ENCODE measurements at places on chromosomes 7 and 10.

- no peak for DNase-seq
Observed at GRCh38 chr7:36765605-36766004, 41.3 kb upstream of the AOAH start.

GRCh38 chr10:78255214-78255613 lies 221.6 kb downstream of the RPS24 start:
- no peak for DNase-seq

DNA sequence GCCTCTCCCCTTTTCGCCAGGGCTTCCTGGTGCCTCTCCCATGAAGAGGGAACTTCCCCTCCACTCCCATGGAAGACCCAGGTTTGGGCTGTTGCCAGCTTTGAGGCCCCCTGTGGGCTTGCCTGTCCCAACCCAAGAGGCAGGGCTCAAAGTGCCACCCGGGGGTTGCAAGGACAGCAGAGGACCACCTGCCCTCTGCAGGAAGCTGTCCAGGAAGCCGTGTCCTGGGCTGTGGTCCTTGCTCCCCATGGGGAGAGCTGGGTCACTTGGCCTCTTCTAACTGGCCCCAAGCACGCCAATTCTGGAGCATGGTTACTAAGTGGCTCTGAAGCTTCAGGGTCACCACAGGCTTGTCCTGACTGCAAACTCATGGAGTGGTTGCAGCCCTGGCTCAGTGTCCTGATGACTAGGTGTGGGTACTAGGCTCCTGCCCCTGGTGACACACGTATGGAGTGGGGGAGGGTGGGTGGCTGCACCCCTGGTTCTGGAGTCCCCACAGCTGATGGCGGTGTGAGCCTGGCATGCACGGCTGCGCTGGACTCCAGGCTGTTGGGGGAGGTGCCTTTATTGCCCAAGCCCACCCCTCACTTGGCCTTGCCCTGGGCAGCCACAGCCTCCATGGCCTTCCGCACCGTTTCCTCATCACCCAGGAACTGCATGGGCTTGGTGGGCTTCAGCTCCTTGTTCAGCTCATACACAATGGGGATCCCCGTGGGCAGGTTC lies 3.0 kb downstream of the PGAM2 start:
- no peak for DNase-seq

DNA sequence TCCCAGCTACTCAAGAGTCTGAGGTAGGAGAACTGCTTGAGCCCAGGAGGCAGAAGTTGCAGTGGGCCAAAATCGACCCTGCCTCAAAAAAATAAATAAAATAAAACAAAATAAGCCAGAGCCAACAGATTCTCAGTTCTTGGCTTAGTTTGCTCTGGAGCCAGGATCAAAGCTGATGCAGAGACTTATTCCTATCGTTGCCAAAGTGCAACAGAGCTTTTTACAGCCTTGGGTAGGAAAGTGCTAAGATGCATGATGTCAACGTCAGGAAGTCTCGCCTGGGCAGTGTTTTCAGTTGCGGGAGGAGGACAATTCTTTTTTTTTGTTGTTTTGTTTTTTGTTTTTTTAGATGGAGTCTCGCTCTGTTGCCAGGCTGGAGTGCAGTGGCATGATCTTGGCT lies 43.8 kb upstream of the CYTH3 start:
- DNase-seq, result no peak

GRCh38 chr7:105216786-105217185 lies 171.9 kb downstream of the SRPK2 start:
- DNase-seq, result no peak

- no peak for DNase-seq
Observed at GRCh38 chr10:84613336-84614021, 285.1 kb downstream of the CCSER2 start.

DNA sequence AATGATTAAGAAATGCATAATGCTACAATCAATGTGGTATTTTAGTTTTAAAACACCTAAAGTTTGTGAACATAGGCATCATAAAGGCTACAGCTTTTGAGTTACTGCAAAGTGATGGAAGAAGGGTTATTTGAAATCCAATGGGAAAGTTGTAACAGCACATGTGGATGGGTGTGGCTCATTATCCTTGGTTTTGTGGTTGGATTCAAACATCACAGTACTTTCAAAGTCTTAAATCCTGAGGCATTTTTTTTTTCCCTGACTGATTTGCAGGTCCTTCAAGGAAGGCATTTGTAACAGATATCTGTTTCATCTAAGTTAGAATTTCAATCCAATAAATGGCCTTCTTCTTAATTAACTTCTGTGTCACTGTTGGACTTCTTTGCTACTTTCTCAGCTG lies 9.8 kb upstream of the SHTN1 start:
- DNase-seq, result no peak

- no peak for DNase-seq
Observed at GRCh38 chr10:71229726-71230655, 17.6 kb downstream of the UNC5B start.

- no peak for DNase-seq
Observed at GRCh38 chr7:89605362-89605761, 548.9 kb upstream of the STEAP1 start.

DNA sequence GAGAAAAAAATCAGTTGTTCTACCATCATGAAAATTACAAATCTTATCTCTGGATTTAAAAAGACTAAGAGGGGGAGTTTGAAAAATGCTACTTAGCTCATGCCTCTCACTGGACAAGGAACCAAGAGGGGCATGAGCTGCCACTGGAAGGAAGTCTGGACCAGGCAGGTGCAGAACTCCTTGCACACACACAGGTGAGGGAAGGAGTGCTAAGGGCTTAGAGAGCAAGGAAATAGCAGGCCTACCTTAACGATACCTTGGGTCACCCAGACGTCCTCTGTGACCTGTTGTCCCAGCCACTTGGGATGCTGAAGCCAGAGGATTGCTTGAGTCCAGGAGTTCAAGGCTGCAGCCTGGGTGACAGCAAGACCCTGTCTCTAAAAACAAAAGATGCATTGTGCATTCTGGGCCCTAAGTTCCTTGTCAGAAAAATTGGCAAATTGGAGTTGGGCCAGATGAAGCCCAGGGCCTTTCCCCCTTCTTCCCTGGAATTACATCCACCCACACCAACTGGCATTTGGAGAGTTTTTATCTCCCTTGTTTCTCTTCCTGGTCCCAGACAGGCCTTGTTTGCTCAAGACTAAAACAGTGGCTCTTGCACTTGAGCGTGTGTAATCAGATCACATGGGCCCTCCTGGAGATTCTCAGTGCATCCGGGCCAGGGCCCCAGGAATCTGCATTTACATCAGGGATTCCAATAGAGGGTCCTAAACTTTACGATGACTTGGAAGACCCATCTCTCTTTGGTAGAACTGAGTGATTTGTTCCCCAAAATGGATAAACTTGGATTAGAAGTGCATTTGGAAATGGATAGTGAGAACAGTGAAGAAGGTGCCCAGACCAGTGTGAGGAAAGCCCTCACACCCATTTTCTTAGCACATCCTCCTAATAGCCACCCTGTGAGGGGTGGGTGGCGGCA lies 3.0 kb downstream of the DDIT4 start:
- DNase-seq, result no peak

DNA sequence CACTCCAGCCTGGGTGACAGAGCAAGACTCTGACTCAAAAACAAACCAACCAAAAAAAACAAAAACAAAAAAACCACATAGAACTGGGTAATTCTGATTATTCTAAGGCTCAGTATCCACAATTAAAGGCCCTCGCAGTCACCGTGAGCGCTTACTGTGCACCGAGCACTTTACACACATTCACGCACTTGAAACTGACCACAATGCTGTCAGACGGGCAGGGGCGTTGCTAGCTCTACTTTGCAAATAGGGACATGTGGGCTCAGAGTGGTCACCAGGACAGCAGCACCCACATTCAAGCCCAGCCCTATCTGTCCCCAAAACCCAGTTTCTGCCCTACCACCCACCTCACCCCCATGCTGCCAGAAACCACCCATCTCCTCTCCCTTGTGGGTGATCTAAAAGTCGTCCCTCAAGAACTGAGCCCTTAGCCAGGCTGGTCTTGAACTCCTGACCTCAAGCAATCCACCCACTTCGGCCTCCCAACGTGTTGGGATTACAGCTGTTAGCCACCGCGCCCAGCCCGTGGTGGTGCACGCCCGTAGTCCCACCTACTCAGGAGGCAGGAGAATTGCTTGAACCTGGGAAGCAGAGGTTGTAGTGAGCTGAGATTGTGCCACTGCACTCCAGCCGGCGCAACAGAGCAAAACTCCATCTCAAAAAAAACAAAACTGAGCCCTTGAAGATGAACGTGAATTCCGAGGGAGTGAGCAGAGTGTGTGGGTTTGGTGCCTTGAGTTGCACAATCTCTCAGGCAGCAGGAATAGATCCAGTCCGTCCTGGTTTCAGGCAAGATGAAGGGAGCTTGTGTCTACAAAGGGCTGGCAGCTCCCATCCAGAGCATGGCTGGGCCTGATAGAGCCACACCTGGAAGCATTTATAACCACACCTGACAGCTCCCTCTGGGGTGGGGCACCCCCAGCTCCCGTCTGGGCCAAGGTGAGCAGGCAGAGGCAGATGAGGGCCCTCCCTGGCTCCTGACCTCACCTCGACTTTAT lies 5.4 kb upstream of the HSPB1 start:
- DNase-seq, result no peak

- DNase-seq, result no peak
Observed at GRCh38 chr7:45118292-45118691, 6.8 kb upstream of the TBRG4 start.

DNA sequence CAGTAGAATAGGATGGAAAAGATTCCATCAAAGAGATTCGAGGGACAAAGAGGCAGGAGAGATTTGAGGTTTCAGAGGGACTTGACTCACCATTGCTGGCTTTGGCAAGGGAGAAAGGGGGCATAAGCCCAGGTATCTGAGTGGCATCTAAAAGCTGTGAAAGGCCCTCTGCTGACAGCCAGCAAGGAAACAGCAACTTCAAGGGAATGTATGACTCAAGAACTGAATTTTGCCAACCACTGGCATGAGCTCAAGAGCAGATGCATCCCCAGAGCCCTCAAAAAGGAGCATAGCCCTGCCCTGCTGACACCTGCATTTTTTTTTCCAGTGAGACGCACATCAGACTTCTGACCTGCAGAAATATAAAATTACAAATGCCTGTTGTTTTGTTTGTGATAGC lies 19.6 kb upstream of the ADAM12 start:
- DNase-seq, result no peak

GRCh38 chr10:49053053-49053997 lies 62.0 kb downstream of the VSTM4 start:
- no peak for DNase-seq

- DNase-seq, result no peak
Observed at GRCh38 chr10:1413256-1413655, 324.1 kb downstream of the ADARB2 start.

DNA sequence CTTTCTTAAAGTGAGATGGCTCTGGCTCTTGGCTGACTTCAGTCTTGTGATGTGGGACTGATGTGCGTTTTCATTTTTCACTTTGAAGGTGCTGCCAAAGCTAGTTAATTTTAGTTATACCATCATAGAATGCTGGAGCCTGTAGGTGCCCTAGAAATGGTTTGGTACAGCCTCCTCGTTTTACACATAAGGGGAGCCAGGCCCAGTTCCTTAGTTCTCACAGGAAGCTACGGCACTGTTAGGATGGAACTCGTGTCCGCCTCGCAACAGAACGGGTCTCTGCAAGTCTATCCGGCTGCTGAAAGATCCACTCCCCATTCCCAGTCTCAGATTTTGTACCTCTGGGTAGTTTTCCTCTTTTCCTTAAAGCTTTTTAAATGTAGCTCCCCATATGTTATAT lies 173.2 kb upstream of the PRPS1L1 start:
- no peak for DNase-seq

DNA sequence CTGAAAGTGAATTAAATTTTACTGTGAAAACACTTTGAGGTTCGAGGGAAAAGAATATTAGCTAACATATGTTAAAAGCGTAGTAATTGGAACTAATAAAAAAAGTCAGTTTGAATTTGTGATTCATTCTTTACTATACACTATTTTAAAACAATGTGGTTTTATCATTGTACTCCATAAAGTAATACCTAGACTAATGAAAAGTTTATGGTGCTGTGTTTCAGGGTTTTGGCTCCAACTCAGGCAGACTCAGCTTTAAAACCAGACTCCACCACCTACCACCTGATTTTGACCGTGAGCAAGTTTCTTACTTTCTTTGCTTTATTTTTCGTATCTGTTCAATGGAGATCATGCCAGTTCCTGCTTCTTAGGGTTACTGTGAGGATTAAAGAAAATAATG lies 9.2 kb upstream of the PRTFDC1 start:
- no peak for DNase-seq

- no peak for DNase-seq
Observed at GRCh38 chr7:84792231-84792893, 394.5 kb downstream of the SEMA3D start.

DNA sequence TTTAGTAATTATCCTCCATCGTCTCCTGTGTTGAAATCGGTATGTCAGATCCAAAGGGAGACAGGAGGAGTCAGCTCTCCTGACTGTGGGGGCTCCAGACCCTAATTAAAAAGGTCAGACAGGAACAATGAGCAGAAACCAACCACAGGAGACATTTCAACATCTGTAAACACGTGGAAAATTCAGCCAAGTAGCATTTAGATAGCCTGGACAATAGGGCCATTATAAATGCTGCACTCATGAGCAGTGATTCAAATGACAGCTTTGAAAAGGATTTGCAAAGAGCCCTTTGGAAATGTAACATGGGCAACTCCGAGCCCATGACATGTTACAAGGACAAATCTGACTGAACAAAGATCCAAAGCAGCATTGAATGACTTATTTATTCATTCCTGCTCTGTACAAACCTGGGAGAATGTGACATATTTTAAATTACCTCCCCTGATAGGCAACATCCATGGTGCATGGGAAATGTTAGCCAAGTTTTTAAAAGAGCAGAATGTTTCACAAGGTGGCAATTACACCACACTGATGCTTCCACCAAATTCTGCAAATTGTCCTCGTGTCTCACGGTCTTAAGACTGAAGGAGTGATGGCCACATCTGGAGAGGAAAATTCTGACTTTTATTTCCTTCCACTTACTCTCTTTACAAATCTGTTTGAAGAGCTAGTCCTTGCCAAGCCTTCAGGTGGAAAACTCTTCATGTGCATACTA lies 113.3 kb upstream of the KMT2E start:
- no peak for DNase-seq

DNA sequence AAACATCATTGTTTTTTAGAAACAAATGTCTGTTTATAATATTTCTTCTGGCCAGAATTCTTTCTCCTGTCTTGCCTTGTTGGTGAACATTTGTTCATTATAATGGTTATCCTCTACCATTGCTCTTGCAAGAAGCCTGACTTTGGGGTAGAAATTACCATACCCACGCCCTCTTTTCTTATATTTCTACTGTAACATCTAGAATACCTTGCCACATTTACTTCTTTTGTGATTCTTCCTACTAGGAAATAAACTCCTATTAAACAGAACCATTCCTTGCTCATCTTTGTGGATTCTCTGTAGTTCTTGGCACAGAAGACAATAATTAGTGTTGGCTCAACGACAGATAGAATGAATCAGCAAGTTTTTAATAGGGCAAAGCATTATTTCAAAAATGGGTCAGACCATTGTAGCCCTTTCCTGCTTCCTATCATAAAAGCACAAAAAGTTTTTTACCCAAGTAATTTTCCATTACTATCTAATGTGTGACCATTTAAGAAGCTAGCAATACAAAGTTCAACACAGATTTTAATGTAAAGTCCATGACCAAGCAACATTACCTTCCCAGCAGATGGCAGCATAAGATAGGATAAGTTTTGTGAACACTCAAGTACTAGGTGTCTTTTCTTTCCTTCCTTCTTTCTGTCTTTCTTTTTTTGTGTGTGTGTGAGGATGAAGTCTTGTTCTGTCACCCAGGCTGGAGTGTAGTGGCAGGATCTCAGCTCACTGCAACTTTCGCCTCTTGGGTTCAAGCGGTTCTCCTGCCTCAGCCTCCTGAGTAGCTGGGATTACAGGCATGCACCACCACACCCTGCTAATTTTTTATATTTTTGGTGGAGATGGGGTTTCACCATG lies 270.4 kb downstream of the HGF start:
- no peak for DNase-seq

GRCh38 chr10:71837098-71837827 lies 13.8 kb downstream of the PSAP start:
- DNase-seq, result no peak
